ENCODE measurements at places on chromosomes 1 and 21.

DNA sequence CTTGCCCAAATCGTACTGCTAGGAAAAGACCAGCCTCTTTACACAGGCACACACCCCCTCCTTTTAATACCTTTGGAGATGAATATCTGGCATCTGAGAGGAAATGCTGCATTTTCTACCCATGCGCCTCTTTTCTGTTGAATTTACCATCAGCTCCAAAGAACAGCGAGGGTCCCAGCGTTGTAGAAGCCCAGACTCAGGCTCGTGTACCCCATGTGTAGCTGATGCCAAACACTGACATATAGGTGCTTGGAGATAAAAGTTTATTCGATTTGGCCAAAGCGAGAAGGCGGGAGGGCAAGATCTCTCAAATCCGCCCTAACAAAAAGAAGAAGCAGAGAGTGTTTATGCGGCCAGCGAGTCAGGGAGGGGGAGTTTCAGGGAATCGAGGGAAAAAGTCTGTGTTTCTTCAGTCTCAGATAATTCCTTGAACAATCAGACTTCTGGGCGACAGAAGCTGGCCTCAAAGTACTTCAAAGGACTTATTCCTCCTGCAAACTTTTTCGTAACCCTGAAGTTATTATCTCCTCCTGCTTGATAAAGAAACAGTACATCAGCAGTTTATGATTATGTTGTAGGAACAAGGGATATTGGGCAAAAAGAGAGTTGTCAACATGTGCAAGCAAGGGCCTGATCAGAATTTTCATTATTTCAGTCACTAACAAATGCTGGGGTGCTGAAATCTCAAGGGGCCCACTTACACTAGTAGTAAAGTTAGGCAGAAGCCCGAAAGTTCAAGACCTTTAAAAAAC is 642 bp upstream of the CREG1 start:
- no peak for DNase-seq

DNA sequence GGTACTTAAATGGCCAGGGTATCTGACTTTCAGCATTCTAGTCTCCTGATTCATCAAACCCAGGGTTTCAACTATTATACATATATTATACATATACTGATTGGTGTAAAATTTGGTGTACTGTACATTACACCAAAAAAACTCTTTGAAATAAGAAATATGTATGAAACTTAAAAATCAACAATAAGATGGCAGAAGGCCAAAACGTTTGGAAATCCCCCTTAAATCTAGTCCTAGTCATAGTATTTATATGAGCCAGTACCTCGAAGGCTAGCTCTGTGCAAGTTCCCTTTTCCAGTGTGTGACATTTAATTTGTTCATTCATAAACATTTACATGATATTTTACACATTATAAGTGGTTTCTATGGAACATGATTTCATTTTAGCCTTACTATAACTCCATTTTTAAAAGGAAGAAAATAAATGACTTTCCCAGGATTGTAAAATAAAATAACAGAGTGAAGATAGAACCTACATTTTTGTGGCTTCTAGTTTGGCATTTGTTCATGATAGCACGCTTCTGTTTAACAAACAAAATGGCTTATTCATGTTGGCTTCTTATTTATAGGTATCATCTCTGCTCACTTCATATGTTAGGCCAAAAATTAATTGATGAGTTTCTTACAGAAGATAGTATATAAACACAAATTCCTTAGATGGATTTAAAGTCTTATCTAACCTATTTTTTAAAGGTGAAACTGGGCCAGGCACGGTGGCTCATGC is 18.8 kb upstream of the ZNF281 start:
- DNase-seq, result no peak

GRCh38 chr21:29763674-29764073 is 176.1 kb downstream of the GRIK1 start:
- no peak for DNase-seq

DNA sequence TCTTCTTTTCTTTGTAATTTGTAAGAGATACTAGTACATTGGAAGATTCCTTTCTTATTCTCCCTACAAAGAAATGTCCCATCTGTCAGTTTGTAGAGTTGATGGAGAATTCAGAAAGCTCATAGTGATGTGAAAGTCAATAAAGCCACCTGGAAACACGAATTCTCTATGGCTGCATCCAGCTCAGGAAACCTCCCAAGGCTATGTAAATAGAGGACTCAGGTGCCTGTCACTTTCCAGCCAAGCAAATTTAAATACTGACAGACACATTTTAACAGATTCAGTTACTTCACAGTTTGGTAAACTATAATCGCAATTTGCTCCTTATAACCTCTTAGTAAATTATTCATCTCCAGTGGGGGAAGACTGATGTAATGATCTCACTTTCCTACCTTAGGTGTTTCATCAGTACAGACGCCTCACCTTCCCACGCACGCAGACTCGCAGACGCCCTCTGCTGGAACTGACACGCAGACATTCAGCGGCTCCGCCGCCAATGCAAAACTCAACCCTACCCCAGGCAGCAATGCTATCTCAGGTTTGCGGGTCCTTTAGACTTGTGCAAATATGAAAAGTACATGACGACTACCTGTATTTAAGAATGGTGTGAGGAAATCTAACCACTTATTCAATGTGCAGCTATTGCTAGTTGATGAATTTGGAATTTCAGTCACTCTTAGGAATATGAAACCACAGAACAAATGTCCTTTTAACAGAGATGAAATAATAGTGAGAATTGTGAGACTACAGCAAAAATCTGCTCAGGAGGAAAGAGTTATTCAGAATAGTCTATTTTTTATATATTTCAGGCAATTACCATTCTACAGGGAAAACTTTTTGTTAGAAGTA is 60.6 kb downstream of the PTPRC start:
- peak; percentile 52 for DNase-seq

DNA sequence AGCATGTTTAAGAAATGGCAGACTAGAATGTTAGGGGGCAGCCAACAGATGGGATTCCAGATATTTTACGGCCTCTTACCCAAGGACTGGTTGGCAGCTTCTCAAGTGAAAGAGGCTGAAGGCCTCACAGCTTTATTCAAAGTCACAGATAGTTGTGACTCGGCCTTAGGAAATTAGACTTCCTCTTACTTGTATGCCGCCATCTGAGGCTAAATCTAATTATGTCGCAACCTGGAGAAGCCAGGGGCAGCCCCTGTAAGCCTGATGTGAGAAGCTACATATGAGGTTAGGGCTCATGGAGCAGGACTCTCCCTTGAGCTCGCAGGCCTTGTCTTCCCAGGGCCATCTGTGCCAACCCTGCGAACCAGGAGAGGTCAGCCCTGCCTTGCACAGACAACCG is 352.5 kb downstream of the HHAT start:
- DNase-seq, result no peak

DNA sequence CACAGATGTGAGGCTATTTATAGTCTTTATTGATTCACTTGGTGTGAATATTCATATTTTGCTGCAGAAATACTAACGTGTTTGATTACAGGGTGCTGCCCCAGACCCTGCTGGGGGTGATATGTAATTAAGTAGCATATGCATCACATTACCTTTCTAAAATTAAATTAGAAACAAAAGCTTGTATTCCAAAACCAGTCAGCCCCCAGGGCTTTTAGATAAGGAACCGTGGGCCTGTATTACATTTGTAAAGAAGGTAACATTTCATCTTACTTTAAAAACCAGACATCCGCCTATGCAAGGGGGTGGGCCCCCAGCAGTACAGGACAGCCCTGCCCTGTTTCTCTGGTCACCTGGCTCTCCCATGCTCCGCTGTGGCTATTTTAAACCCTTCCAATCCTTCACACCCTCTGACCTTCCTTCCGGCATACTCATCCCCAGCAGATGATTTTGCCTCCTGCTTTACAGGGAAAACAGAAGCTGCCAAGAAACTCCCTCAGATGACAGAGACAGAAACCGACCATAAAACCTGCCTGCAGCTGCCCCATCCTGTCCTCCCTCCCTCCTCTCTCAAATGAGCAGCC is 22.0 kb upstream of the KCNC4 start:
- no peak for DNase-seq

DNA sequence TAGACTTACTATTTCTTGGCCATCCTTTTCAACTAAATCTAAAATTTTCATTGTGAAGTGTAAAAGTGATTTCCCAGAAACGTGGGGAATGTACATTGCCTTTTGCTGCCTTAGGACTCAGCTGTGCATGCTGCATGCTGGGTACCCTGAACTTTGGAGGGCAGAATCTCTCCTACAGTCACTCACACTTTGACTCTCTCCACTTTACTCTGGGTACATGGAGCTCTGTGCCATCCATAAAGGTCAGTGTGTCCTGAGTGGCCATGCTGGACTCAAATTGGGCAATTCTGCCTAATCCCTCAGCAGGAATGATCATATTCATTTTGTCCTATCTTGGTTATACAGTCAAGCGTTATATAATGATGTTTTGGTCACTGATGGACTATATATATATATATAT is 105.6 kb downstream of the NR5A2 start:
- no peak for DNase-seq

DNA sequence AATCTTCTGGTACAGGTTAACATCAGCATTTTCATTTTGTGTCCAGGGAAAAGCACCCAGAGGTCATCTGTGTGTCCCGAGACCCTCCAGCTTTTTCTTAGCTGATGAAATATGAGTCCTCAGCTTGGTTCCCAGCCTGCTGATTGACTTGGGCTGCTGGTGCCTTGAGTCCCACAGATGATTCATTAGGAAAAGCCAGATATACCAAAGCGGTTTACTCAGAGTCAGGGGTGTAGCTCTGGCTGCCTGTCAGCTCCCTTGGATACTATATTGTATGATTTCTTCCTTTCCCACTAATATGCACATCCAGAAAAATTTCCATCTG is 43.7 kb upstream of the MAB21L3 start:
- no peak for DNase-seq

GRCh38 chr1:241406421-241406820 is 49.4 kb upstream of the RGS7 start:
- DNase-seq, result no peak

DNA sequence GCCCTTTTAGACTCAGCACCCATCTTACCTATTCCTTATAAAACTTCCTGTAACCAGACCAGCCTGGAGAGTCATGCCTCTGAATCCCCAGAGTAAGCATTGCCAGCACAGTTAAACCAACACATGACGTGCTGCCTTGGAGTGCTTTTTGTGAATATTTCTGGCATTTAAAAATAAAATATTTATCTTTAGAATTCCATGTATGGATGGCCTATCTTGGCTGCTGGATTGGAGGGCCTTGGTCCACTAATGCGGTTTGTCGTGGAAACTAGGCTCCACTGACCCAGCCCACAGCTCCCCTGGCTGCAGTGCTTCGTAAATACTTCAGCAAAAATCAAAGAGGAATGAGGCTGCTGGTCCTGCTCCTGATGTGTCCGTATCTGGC is 17.5 kb downstream of the MTARC1 start:
- no peak for DNase-seq

- no peak for DNase-seq
Observed at GRCh38 chr1:41518471-41518870, 34.0 kb upstream of the EDN2 start.

- no peak for DNase-seq
Observed at GRCh38 chr1:162310337-162310736, 66.3 kb downstream of the SPATA46 start.

DNA sequence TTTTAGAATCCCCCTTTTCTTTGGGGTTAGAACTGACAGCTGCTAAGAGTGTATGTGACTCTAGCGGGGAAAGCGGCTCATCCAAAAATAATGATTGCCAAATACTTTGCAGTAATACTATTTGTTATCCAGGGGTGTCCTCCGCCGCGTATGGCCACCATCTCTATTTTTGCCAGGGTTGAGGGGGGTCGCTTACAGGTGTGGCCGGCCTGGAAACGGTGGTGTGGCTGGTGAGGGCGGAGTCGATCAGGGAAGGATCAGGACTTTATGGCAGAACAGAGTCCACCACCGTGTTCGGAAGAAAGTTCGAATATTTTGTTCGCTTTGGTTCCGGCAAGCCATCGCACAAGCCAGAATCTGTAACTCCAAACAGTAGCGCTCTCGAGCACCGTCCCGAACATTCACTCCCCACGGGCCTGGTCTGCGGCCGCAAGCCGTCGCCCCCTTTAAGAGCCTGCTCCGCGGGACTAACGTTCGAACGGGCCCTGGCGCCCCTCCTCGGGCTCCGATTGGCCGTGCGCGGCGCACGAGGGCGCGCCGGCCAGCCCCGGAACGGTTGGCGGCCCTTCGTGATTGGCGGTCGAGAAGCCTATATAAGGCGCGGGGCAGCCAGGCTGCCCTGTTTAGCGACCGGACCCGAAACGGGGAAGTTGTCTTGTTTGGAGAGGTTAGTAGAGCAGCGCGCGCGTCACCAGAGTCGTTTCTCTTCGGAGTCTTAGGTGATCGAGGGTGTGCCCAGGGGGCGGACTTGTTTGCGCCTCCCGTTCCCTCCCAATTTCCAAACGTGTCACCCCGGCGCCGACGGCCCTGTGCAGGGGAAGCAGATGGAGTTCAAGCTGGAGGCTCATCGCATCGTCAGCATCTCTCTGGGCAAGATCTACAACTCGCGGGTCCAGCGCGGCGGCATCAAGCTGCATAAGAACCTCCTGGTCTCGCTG is at the start of gene IER5:
IER5 (plus strand) TSS at position 622 of the 938 bp plus-strand sequence; CDS start at position 825, 203 bp downstream.
- DNase-seq, result peak; percentile 92

GRCh38 chr21:45594721-45595489 is 48.6 kb upstream of the PCBP3 start:
- DNase-seq, result no peak

DNA sequence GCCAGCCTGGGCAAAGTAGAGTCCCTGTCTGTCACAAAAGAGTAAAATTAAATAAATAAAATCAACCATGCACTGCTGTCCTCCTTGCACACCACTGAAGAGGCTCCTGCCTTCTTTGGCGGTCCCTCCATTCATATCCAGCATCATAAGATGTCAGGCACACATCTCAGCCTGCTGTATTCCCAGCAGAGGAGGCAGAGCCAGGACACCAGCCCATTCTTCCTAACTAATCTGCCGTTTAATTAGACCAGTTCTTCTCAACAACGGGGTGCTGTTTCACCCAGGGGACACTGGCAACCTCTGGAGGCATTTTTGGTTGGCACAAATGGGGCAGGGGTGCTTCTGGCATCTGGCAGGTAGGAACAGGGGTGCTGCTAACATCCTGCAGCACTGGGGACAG is 119.7 kb downstream of the ETS2 start:
- no peak for DNase-seq

DNA sequence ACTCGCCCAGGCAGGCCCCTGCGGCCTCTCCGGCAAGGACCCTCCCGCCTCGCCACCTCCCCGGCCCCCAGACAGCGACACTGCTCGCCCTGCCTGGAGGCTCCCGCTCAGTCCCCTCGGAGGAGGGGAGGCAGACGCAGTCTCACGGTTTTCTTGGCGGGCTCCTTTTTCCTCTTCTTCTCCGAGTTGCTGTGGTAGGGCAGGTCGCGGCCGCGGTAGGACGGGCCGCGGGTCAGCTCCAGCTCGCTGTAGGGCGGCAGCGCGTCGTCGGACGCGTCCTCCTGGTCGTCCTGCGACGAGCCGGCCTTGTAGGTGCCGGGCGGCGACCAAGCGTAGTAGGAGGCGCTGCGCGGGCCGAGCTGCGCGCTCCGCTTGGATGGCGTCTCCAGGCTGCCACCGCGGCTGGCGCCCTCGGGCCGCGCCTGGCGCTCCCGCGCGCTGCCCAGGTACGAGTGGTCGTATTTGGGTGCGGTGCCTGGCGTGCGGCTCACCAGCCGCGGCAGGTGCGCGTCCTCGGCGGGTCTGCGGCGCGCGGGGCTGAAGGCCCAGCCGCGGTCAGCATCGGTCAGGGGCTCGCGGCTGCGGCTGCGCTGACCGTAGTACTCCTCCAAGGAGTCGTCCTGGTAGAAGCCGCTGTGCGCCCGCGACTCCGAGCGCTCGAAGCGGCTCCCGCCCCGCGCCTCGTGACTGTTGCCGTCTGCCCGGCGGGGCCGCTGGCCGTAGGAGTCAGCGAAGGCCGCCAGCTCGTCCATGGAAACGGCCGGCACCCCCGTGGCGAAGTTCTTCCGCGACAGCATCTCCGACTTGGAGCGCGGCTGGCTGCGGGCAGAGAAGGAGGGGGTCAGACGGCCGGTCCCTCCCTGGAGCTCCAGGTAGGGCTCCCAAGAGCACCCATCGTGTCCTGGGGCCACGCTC is 44.8 kb upstream of the TADA1 start:
- DNase-seq, result no peak

Measured in stimulated activated CD8-positive, alpha-beta memory T cell treated with anti-CD3 and anti-CD28 coated beads, Interleukin-15, amount 100 ng/mL, for 4 hours (primary cell).